Vagina (tissue), 2 donors: ENCODE measurements at places on chromosomes 16 and 17.

DNA sequence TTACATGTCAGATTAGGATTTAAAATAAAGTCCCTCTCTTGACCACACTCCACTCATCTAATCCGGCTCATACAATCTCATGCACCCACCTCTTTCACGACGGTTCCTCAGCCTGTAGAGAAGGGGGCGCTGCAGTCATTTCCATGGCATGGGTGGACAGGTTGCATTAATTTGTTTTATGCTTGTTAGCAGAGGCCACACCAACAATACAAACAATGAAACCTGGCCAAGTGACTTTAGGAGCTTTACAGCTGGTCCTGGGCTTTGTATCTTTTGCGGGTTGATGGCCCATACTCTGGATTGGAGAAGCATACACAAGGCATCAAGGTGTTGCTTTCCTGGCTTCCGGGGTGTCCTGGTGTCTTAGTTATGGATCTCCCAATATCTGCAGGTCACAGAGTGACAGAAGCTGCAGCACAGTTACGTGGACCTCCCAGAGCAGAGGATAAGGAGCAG is 9.7 kb upstream of the SNF8 start:
- DNase-seq, result no peak

DNA sequence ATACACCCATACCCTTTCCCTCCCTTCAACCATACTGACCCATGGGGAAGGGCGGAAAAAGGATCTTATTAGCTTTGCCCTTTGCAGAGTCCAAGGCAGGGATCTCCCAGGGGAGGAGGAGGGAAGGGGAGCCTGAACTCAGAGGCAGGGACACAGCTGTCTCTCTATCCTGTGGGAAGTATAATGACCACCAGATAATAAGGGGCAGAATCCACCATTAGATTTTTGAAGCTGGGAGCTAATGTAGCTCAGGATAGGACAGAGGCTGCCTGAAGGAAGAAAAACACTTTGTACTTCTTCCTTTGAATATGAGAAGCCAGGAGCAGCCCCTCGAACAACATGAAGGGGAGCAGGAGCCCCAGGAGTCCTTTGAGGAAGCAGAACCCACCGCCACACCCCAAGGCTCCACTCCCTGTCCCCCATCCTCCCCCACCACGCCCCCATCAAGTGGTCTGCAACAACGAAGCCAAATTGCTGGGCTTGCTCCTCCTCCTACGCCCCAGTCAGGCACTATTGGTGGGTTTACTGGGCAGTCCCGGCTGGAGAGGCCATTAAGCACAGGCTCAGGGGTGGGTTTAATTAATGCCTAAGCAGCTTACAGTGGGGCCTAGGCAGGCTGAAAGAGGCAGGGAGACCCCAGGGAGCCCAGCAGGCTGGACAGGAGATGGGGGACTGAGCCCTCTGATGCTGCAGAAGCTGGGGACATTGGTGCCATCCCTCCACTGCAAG is 5.3 kb downstream of the MPP2 start:
- DNase-seq, result no peak

- DNase-seq, result no peak
These were observed 10.8 kb downstream of the CRYM start for GRCh38 chr16:21267298-21267697.

DNA sequence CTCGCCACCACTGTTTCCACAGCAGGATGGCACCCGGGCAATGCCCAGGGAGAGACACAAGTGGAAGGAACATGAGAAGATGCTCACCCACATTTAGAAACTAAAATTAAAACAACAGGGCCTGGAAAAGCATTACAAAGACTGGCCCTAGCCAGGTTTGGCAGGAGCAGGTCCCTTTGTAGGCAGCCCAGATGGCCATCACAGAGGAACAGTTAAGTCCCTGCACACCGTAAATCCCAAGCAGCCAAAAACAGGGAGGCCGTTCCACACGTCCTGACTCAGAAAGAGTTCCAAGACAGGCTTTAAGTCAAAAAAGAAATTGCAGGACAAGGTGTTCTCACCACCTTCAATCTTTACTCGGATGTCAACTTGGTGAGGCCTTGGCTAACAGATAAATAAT is 127.1 kb downstream of the DYNLRB2 start:
- DNase-seq, result no peak

GRCh38 chr16:24753000-24753399 is 23.5 kb downstream of the TNRC6A start:
- DNase-seq, result no peak
